ENCODE measurements at places on chromosomes 2 and 18. TPM values are rescaled to one million over a fixed set of nuclear protein-coding genes. Genes with fewer than 3 reads are reported as not detected.

DNA sequence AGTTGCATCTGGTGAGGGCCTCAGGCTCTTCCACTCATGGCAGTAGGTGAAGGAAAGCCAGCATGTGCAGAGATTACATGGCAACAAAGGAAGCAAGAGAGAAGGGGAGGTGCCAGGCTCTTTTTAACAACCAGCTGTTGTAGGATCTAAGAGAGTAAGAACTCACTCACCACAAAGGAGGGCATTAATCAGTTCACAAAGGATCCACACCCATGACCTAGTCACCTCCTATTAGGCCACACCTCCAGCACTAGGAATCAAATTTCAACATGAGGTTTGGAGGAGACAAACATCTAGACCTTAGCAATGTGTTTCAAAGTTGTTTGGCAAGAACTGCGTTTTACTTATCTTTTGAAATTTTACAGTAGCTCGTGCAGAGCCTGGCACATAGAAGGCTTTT, 20.5 kb upstream of the REG3A start:
- no peak for DNase-seq

- DNase-seq, result no peak
These were observed 61.9 kb upstream of the ALK start for GRCh38 chr2:29983308-29983707.

- no peak for DNase-seq
These were observed 1038.1 kb downstream of the SUCLG1 start for GRCh38 chr2:83420993-83421392.

DNA sequence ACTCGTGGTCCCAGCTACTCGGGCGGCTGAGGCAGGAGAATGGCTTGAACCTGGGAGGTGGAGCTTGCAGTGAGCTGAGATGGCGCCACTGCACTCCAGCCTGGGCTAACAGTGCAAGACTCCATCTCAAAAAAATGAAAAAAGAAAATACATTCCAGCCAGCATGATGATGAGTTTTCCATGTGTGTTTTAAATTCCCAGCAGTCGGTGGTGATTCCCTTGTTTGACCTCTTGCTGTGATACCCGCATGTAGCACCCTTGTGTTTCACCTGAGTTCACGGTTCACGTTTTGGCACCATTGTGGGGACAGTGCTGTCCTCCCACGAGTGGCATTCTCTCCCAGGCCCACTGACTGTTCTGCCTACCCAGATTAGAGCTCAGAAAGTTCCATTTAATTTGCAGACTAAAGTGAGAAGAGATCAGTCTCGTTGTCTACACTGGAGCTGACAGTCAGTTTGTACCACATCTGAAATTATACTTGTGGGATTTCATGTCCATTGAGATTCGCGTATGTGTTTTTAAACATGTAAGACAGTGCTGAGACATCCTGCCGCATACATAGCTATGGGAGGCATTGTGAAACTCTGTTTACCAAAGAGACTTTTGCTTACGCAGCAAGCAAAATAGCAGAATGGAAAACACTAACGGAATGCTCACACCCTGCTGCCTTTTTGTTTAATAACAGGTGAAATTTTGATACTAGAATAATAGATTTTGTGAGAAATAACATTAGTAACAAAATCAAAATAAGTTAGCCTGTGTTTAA, 157.1 kb downstream of the GBX2 start:
- no peak for DNase-seq

DNA sequence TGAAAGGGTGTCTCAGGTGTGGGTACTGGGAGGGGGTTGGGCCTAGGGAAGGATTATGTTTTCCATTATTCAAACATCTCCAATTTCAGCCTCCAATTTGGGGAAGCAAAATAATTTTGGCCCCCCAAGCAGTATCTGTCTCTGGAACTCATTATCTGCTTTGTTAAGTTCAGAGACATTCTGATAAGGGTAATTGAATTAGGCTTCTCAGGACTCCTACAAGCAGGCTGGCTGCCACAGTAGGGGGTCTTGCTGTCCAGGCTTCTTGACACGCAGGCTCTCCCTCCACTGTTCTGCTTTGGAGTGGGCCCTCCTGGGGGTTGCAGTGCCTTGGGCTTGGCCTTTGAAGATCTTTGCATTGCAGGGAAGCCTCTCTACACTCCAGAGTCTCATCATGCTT, 108.1 kb upstream of the SIX2 start:
- no peak for DNase-seq

GRCh38 chr2:195590199-195590860, 66.7 kb upstream of the SLC39A10 start:
- DNase-seq, result no peak

Gene LRRC30
- polyA plus RNA-seq, result not detected

All from lung (tissue), 17 donors.